ENCODE measurements at places on chromosomes 4 and X.

DNA sequence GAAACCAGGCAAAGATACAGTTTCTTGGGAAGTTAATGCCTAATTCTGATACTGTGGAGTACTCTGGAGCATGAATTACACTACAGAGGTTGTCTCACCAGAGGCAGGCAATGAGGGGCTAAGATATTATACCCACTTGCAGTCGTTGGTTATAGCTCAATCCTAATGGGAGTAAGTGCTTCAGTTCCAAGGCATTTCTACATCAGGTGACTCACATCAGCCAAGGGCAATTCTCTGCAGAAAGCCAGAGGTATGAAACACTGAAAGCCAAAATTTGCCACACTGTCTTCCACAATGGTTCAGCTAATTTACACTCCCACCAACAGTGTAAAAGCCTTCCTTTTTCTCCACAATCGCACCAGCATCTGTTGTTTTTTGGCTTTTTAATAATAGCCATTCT is 174.0 kb upstream of the IL15 start:
- no peak for DNase-seq

GRCh38 chr4:158163941-158164767 is 8.7 kb downstream of the GASK1B start:
- no peak for DNase-seq

GRCh38 chr4:185280608-185281007 is 71.2 kb downstream of the SNX25 start:
- DNase-seq, result no peak

GRCh38 chrX:45322382-45322781 is 121.7 kb upstream of the DIPK2B start:
- peak; percentile 53 for DNase-seq

GRCh38 chr4:167779864-167780263 is 312.5 kb upstream of the ANXA10 start:
- no peak for DNase-seq
